ENCODE measurements at places on chromosomes 6 and 20. TPM values are rescaled to one million over a fixed set of nuclear protein-coding genes. Genes with fewer than 3 reads are reported as not detected.

Gene ENPP1
- 48.7 TPM for total RNA-seq

Gene ARMC12
- total RNA-seq: not detected

Gene FAM184A
- total RNA-seq: 0.31 TPM

Gene TNFRSF6B
- total RNA-seq: 0.67 TPM

Gene PTPRT
- not detected for total RNA-seq

Gene UBE2J1
- 43.6 TPM for total RNA-seq

Gene ARHGAP40
- not detected for total RNA-seq

Gene CHD6
- total RNA-seq: 26.6 TPM

Gene TNF
- under 0.01 TPM for total RNA-seq

Gene PROCR
- total RNA-seq: 34.4 TPM

Gene CYP21A2
- not detected for total RNA-seq

Gene LTB
- not detected for total RNA-seq

Gene ETV7
- 8.7 TPM for total RNA-seq

Gene RAD21L1
- not detected for total RNA-seq
